Progenitor cell of endocrine pancreas (in vitro differentiated cells): ENCODE measurements at places on chromosomes 5 and 9. TPM values are rescaled to one million over a fixed set of nuclear protein-coding genes. Genes with fewer than 3 reads are reported as not detected.

The C7 gene
- total RNA-seq: 5.7 and 6.1 TPM in 2 replicates

The WDR38 gene
- total RNA-seq: not detected in 2 replicates

DNA sequence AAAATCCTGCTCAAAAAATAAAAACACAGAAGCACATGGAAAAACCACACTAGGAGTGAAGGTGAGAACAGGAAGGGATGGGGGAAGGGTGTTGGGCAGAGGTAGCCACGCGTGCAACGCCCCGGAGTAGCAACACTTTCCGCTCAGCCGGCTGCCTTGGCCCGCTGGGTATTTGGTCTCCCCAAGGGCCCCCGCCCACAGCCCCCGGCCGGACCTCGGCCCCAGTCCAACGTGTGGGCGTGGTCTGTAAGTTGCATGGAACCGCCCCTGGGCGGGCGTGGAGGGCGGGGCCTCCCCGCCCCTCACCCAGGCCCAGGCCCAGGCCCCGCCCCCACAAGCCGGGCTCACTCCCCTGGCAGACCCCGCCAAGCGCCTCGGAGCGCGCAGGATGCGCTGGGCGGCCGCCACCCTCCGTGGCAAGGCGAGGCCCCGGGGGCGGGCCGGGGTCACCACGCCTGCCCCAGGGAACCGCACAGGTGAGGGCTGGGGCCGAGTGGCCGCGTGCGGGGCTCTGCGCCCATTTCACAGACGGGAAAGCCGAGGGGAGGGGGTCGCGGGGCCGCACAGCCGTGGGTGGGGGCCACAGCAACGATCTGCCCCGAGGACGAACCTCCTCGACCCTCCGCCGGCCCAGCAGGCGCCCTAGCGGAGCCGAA lies at the start of gene SUSD3:
TSS of gene SUSD3 (plus strand) at position 347 of the 656 bp plus-strand sequence. CDS start at position 389, 42 bp downstream.
- H3K27me3 ChIP-seq: peaks cover 29% of the 10 kb centered on the region

The CRB2 gene
- total RNA-seq: 7.1 and 8.4 TPM in 2 replicates

DNA sequence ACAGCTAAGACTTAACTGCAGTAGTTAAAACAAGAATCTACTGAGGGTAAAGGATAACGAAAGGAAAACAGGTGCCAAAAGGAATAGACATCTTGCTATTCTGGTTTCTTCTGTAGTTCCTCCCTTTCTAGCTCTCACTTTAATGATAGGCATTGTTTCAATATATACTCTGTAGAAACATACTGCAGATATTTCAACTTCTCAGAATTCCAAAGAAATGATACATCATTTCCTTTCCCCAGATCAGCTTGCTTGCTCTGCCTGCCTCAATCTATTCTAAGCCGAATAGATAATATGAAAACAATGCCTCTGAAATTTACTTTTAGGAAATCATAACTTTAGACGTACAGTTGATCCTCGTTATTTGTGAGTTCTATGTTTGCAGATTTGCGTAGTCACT lies 46.3 kb downstream of the ACO1 start:
- DNase-seq: no peak
- no peaks in the 10 kb centered on the region for H3K27me3 ChIP-seq
- peaks cover 17% of the 10 kb centered on the region for H3K36me3 ChIP-seq
- no peak overlapping the region for H3K4me3 ChIP-seq
- H3K27ac ChIP-seq: no peak overlapping the region
- no peaks in the 10 kb centered on the region for H3K4me1 ChIP-seq

The CDH9 gene
- total RNA-seq: not detected in 2 replicates

DNA sequence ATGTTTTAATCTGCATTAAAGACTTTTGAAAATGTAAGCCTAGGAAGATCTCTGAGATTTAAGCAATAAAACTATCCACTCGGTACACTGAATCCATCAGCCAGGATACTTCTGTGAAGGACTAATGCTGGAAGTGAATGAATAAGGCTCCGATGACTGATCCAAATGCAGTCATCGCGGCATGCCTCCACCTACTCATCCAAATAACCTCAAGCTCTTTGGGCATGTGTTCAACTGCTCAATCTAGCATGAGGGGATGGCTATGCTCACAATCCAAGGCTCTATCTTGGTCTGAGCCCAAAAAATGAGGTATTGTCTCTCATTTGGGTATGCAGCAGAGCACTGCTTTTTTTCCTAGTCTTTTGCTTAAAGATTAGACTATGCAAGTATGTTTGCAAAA lies 19.2 kb downstream of the MARCHF3 start:
- no peaks in the 10 kb centered on the region for H3K36me3 ChIP-seq
- DNase-seq: no peak
- H3K4me1 ChIP-seq: no peaks in the 10 kb centered on the region
- H3K27ac ChIP-seq: no peak overlapping the region
- no peak overlapping the region for H3K4me3 ChIP-seq
- no peaks in the 10 kb centered on the region for H3K27me3 ChIP-seq

The DIPK1B gene
- total RNA-seq: 51.3 and 52.9 TPM in 2 replicates

GRCh38 chr9:70418822-70419555 lies 4.5 kb upstream of the KLF9 start:
- peaks cover 44% of the 10 kb centered on the region for H3K27me3 ChIP-seq
- H3K4me1 ChIP-seq: peaks cover 17% of the 10 kb centered on the region
- H3K4me3 ChIP-seq: peak overlapping the region; percentile 70

DNA sequence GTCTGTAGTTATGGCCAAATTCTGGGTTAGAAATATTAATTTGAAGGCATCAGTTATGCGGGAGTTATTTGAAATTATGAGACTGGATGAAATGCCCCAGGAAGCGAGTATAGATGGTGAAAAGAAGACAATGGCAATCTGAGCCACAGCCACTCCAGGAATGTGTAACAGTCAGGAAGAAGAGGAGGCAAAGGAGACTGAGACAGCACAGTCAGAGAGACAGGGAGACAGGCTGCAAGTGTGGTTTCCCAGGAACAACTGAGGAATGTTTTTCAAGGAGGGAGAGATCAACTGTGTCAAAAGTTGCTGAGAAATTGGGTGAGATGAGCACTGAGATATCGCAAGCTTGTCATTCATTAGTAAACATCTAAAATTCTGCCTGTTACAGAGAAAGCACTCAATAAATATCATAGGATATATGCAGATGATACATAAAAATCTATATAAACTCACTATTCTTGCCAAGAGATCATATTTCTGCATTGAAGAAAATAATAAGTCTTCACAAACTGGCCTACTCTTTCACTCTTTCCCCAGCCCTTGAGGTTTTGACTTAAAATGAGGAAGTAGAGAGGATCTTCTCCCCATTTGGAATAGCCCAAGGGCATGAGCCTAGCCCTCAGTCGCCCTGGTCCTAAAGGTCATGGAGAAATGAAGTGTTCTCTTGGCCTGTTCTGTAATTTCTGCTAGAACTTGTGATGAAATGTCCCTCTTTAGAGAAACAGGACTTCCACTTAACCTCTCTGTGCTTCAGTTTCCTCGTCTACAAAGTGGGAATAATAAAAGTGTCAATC lies 48.5 kb upstream of the RLN1 start:
- H3K4me1 ChIP-seq: no peaks in the 10 kb centered on the region
- no peak overlapping the region for H3K27ac ChIP-seq
- no peaks in the 10 kb centered on the region for H3K27me3 ChIP-seq
- DNase-seq: no peak
- H3K4me3 ChIP-seq: no peak overlapping the region

- no peaks in the 10 kb centered on the region for H3K4me1 ChIP-seq
- no peaks in the 10 kb centered on the region for H3K36me3 ChIP-seq
- no peak for DNase-seq
- H3K27me3 ChIP-seq: peaks cover 3% of the 10 kb centered on the region
Measured at GRCh38 chr5:153672347-153673090, 182.0 kb downstream of the GRIA1 start.
